Panc1 (cell line): ENCODE measurements at places on chromosomes 1 and 21. TPM values are rescaled to one million over a fixed set of nuclear protein-coding genes. Genes with fewer than 3 reads are reported as not detected.

The ECE1 gene
- total RNA-seq, result 192 TPM

The LCE2B gene
- not detected for total RNA-seq

The UQCRH gene
- total RNA-seq, result 498 TPM

The IGSF9 gene
- 0.51 TPM for total RNA-seq

The AVPR1B gene
- total RNA-seq, result not detected

The TAS1R1 gene
- total RNA-seq, result not detected

The LIN28A gene
- total RNA-seq, result 0.64 TPM

The CCT8 gene
- 160 TPM for total RNA-seq

The ZNF593OS gene
- not detected for total RNA-seq

The C4BPB gene
- total RNA-seq, result 0.62 TPM

The C1orf87 gene
- not detected for total RNA-seq

The OR14K1 gene
- not detected for total RNA-seq

The DNAH14 gene
- 47.0 TPM for total RNA-seq

The ARTN gene
- total RNA-seq, result 0.49 TPM

The PIAS3 gene
- total RNA-seq, result 68.1 TPM

The DMBX1 gene
- 0.05 TPM for total RNA-seq

The SLC41A1 gene
- 33.3 TPM for total RNA-seq

The AADACL4 gene
- not detected for total RNA-seq

The LCE2A gene
- not detected for total RNA-seq

DNA sequence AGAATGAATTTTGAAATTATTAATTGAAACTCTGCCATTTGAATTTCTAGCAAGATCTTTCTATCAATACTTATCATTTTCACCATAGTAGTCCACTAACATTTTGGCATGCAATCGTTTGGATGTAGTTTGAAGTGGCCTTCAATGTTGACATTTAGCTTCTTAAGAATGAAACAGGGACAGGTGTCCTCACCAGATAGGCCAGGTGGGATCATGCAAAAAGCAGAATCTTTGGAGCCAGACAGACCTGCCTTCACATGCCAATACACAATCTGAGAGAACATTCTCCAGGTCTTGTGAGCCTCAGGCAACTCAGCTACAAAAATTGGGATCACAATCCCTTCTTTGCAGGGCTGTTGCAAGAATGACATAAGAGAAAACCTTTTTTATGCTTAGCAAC is 18.3 kb upstream of the HSPA13 start:
- DNase-seq, result no peak

DNA sequence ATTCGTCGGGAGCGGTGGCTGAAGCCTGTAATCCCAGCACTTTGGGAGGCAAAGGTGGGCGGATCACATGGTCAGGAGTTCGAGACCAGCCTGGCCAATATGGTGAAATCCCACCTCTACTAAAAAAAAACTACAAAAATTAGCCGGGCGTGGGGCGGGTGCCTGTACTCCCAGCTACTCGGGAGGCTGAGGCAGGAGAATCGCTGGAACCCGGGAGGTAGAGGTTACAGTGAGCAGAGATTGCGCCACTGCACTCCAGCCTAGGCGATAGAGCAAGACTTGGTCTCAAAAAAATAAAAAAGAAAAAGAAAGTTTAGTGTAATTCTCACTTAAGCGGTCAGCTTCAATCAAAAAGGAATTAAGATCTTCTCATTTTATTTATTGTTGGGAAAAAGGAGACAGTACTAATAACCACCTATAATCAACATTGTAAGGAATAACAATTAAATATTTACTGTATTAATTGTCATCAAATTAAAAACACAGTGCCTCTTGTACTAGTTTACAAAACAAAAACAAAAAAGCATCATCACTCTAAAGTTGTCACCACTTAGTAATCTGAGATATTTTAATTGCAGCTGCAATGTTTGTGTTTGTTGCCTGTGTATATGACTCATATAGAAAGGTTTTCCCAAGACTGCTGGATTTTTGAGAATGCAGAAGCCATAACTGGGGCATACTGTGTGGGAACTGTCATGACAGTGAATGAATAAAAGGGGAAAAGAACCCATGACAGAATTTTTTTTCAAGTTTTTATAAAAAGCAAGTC is 3.7 kb downstream of the FBXO42 start:
- DNase-seq, result no peak

GRCh38 chr1:231418741-231419107 is 3.4 kb downstream of the EGLN1 start:
- DNase-seq, result no peak

- DNase-seq, result peak; percentile 51
Observed at GRCh38 chr1:6246497-6247467, 2.8 kb downstream of the HES3 start.

DNA sequence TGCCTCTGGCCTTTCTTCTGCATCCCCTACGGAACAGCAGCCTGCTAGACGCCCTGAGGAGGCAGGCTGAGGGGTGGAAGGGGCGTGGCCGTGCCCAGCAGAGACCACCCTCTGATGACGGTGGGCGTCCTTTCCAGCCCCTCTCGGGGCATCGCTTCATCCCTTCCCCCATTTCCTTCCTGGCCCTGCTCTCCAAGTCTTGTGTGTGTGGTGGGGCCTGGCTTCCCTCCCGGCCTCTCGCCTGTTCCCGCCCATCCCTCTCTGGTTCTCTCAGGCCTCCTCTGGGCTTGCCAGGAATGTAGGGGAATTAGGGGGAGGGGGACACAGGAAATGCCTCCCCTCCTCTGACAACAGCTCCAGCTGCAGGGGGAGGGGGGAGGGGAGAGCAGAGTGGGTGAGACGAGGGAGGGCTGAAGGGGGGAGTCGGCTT is 51.1 kb downstream of the SKI start:
- DNase-seq, result no peak

- no peak for DNase-seq
Observed at GRCh38 chr1:38037221-38037939, 9.2 kb downstream of the POU3F1 start.

- no peak for DNase-seq
Observed at GRCh38 chr1:61116421-61116820, 34.1 kb downstream of the NFIA start.

DNA sequence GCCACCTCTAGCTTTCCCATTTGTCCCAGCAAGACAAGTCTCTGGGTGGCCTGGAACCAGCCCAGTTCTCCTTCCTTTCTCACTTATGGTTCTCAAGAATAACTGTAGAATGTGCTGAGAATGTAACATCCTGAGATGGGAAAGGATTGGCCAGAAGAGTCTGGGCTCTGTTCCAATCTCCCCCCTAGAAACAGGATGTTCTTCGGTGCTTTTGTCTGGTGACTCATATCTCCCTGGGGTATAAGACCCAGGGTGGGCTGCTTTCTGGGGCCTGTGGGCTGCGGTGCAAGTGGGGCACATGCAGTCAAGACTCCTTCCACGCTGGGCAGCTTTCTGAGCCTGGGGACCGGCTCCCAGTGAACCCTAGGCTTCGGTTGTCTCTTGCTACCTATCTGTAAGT is 251.2 kb upstream of the POU3F1 start:
- no peak for DNase-seq

GRCh38 chr1:110634455-110635311 is 28.5 kb upstream of the KCNA2 start:
- DNase-seq, result no peak

- no peak for DNase-seq
Observed at GRCh38 chr1:19059773-19060172, 103.3 kb upstream of the IFFO2 start.

DNA sequence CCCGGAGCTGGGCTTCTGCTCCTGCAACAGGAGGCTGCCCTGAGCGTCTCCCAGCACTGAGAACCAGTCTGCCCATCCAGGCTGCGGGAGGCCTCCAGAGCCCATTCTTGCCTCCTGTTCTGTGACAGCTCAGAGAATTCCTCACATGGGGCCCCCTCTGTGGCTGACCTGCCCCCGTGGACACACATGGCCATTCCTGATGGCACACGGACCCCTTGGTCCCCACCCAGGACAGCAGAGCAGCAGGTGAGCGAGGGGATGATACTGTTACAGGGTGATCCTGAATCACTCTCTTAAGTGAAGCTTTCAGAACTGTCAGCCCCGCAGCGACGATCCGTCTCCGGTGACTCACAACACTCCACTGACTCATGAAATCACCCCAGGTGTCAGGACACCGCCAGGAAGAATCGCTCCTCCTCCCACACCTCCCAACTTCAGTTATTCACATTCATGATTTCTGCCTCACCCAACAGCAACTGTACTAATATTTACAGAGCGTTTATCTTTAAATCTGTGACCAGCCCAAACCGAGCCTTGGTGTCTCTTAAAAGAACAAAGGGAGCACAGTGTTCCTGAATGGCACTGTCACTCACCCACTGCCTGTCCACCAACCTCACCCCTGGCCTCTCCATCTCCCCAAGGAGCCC is 22.5 kb downstream of the CHD5 start:
- DNase-seq, result peak; percentile 93

DNA sequence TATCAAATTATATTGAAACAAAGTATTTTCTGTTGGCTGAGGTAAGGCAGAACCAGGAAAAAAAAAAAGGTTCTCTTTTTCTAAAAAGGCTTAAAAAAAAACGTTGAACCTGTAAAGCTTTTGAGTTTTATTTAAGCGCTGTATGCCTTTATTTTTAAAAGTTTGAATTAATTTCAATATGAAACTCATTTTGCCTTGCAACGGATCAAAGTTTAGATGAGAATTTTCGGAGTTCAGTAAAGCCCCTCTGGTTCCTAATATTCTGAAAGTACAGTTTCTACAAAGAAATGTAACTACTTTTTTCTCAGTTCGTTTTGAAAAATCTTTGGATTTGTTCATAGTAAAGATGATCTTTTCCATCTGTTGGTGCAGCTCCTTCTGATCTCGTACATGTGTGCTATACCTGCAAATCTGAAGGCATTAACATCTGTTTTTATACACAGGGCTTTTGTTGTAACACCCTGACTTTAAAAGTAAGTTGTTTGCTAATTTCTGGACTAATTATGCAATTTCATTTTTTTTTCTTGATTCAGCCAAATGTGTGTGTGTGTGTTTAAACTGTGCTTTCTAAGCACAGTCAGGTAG is 1.7 kb downstream of the ZBTB18 start:
- DNase-seq, result no peak

- no peak for DNase-seq
Observed at GRCh38 chr1:23591460-23592208, 32.3 kb upstream of the ID3 start.

GRCh38 chr1:78370356-78370755 is 120.4 kb upstream of the PTGFR start:
- DNase-seq, result no peak

DNA sequence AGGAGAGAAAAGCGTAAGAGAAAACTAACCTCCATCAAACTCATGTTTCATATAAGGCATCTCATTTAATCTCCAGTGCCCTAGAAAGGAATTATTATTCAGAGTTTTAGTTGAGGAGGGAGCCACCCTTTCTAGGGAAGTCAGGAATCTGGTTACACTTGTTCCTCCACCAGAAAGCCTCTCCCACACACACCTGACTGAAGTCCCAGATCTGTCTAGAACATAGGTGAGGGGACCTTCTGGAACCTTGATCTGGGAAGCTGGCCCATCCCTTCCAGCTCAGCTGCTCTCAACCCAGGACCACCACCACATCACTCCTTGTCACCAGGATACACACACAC is 1.9 kb upstream of the DENND2D start:
- no peak for DNase-seq

DNA sequence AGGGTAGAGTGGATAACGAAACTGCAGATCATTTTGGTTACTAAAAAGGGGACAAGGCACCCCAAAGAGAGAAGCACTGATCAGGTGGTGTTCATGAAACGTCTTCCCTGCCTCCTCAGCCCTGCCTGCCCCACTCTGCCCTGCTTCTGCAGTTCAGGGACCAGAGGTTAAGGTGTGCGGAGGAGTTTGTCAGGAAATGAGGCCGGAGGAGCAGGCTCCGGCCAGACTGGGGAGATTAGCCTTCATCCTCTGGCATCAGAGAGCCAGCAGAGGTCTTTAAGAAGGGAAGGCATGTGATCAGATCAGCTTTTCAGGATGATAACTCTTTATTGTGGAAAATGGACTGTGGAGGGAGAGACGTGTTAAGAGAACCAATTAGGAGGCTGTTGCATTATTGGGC is 291.9 kb upstream of the NR5A2 start:
- DNase-seq, result no peak

DNA sequence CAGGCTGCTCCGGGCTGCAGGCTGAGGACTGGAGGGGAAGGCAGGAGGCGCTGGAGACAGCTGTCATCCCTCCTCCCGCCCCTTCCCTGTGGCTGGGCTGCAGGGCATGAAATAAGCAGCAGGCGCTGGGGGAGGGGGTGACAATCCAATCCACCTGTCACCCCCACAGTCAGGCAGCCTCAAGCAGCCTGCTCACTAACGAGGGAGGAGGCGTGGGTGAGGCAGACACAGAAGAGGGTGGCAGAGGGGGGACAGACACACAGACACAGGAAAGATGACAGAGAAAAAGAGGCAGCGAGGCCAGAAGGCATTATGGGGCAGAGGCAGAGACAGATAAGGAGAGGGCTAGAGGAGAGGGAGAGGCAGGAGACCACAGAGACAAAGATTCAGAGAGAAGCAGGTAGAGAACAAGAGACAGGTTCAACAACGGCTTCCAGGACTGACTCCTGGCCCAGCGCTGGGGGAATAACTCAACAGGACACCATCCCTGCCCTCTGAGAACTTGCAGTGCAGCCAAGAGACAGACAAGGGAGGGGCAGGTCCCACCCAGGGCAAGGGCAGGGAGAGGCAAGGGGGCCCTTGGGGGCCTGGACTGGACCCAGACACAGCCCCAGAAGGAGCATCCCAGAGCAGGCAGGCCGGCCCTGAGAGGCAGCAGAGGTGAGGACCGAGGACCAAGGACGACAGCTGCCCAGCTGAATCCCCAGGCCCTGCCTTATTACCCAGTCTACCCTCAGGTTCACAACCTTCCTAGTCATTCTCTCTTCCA is 11.2 kb downstream of the MEF2D start:
- DNase-seq, result no peak

- no peak for DNase-seq
Observed at GRCh38 chr1:96016219-96016618, 705.4 kb upstream of the PTBP2 start.

DNA sequence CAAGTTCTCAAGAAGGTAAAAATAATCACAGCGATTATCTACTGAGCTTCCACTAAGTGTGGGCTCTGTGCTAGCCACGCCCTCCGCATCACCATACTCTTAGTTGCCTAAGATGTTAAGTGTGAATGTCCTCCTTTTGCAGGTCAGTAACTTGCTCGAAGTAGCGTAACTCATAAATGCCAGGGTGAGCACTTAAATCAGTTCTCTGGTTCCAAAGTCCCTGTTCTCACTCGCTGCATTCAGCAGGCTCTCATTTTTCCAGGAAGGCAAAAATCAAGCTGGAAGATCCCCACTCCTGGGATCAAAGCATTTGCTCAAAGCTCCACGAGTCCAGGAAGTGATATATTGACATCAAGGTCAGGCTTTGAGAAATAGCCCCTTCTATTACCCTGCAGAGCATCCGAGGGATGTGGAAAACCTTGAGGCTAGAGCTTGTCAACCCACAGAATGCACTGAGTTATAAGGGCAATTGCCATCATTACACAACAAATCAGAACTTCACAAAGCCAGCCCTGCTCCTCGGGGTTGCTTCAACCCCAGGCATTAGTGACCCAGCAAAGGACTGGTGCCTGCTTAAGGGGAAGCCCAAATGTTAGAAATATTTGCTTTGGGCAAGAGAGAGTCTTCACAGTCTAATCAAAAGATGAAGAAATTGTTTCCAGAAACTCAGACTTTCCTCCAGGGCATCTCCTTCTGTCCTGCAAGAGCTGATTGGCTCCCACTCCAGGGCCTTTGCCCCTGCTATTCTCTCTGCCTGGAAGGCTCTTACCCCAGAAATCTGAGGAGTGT is 19.5 kb downstream of the SLC30A1 start:
- DNase-seq, result no peak

GRCh38 chr1:8482979-8483381 is 165.1 kb downstream of the SLC45A1 start:
- DNase-seq, result no peak
